T-helper 17 cell (primary cell): ENCODE measurements at places on chromosomes 2 and 18. TPM values are rescaled to one million over a fixed set of nuclear protein-coding genes. Genes with fewer than 3 reads are reported as not detected.
A peak's percentile ranks its signal among the peaks of the same experiment; 100 is the strongest.

GRCh38 chr2:37892436-37893114 lies 32.5 kb upstream of the RMDN2 start:
- peaks cover 38% of the 10 kb centered on the region for H3K4me1 ChIP-seq
- H3K4me3 ChIP-seq, result peak overlapping the region; percentile 73
- no peak for DNase-seq
- H3K27me3 ChIP-seq, result peaks cover 7% of the 10 kb centered on the region

- H3K27ac ChIP-seq, result no peak overlapping the region
- H3K4me3 ChIP-seq, result no peak overlapping the region
- H3K4me1 ChIP-seq, result no peaks in the 10 kb centered on the region
- H3K27me3 ChIP-seq, result peaks cover 11% of the 10 kb centered on the region
These were observed 337.0 kb downstream of the EIPR1 start for GRCh38 chr2:3040496-3041140.

HOXD9 gene
- total RNA-seq, result not detected

RAB6C gene
- total RNA-seq, result not detected

GRCh38 chr2:85596026-85596333 lies 435 bp downstream of the RNF181 start:
- peaks cover 33% of the 10 kb centered on the region for H3K4me1 ChIP-seq
- peak overlapping the region; percentile 100 for H3K27ac ChIP-seq
- peak overlapping the region; percentile 100 for H3K4me3 ChIP-seq

DNA sequence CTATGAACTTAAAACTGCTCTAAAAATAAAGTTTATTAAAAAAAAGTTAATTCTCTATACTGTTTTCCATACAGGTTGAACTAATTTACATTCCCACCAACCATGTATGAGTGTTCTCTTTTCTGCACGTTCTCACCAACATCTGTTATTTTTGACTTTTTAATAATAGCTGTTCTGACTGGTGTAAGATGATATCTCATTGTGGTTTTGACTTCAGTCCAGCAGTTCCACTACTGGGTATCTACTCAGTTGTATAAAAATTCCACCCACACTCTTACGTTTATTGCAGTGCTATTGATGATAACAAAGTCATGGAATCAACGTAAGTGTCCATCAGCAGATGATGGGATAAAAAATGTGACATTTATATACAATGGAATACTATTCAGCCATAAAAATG lies 33.7 kb downstream of the SPAG16 start:
- H3K27ac ChIP-seq, result no peak overlapping the region
- no peak overlapping the region for H3K4me3 ChIP-seq
- no peaks in the 10 kb centered on the region for H3K4me1 ChIP-seq
- peaks cover 20% of the 10 kb centered on the region for H3K36me3 ChIP-seq
- no peaks in the 10 kb centered on the region for H3K27me3 ChIP-seq
- no peak for DNase-seq
